ENCODE measurements at places on chromosomes 5 and 9.
A peak's percentile ranks its signal among the peaks of the same experiment; 100 is the strongest.

DNA sequence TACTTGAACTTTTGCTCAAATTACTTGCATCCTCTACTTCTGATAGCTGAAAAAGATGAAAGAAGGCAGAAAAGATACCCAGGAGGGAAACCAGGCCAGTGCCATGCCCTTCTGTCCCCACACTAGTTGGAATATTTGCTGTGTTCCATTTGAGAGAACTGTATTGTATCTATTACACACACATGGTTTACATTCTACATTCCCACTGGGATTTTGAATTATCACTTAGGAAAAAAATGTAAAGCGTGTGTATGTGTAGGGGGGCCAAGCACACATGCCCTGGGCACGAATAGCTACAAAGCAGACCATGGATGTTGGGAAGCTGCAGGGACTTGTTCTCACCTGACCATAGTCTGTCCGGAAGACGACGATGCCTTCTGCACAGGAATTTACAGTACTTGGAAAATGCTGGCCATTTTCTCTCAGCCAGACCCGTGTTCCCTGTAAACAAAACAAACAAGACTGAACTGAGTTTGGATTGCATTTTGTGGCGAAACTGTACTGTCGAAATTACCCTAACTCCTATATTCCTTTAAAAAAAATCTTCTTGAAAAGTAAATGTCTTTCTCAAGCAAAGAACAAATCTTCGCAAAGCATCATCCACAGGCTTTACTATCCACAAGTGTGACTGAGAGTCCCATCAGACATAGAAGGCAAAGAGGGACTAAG lies 58.7 kb downstream of the MYO10 start:
- DNase-seq: no peak

DNA sequence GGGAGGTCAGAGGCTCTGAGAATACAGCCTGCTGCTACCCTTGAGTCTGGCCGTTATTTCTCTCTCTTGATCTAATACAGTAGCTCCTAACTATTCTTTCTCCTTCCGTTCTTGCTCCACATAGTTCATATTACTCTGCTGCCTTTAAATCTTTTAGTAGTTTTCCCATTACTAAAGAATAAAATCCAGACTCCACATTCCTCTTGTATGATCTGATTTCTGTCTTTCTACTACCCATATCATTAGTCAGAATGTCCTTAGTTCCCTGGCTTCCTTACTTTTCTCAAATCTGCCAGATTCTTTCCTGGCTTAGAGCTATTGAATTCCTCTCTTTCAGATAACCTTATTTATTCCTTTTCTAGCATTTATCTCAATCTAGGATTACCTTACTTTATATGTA lies 40.0 kb downstream of the MARCHF6 start:
- DNase-seq: no peak

- no peak for DNase-seq
Observed at GRCh38 chr5:130532786-130533185, 628.5 kb downstream of the CHSY3 start.

- DNase-seq: no peak
Observed at GRCh38 chr5:18944771-18945170, 1043.2 kb downstream of the CDH18 start.

DNA sequence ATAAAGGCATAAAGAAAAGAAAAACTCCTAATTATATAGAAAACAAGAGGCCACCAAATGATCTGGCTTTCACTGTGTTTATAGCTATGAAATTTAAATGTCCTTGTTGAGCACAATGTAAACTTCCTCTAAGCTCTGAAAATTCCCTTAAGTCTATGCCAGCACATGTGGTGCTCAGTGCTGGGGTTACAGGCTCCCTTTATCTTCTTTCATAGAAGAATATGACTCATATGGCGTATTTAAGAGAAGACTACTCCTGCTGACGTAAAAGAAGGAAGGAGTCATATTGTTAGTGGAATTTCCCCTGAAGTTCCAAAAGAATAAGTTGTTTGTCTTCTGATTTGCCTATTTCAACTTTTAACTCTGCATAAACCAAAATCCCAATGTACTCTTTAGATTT lies 30.4 kb downstream of the RNF145 start:
- peak; percentile 66 for DNase-seq

DNA sequence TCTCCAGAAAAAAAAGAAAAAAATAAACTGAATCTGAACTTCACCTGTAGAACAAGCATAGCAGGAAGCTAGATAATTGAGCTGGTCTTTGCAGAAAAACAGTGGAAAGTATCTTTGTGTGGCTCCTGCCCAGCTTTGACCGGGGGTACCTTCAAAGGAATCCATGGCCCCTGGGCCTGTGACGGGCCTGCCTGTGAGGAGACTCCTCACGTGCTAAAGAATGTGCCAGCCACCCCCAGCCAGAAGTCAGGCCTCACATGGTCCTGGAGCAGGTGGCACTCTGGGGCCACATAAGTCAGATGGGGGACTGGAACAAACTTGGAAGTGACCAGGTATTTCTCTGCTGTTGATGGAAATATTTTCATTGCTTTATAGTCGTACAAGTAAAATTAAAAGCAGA lies 4.1 kb downstream of the NDUFS6 start:
- no peak for DNase-seq

DNA sequence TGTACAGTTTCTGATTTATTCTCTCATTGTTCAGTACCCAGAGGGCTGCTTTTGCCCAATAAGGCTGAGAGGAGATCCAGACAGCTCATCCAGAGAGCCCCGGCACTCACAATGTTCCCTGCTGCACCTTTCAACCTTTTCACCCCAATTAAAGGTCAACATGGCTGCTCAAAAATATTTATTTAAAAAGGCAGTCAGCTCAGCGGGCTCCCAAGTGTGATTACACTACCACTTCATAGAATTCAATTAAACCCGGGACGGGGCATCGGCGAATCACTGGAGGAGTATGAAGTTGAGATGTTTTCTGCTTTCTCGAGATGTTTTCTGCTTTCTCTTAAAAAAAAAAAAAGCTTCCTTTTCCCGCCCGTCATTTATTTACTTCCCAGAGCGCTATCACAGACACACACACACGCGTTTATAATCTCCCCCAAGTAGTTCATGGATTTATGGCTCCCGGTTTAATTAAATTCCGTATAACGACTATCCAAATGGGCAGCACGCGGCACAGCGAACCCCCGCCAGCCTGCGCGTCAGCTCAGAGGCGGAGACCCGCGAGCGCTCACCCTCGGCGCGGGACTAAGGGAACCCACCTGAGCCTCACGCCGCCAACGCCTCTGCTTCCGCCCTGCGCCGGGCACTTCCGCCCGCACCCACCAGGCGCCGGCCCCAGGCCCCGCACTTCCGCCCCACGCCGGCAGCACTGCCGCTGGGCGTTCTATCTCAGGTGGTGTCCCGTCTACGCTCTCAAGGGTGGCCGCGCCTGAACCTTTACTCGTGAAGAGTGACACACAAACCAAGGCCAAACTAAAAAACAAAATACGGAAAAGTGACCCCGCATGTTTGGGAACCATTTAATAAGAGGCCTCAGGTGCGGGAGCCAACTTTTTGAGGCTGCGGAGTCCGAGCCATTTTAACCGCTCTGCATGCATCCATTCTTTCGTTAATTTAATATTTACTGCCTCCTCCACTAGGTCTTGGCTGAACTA lies at the start of gene C5orf63:
C5orf63 (minus strand) TSS at position 642 of the 986 bp plus-strand sequence. CDS start 14,507 bp downstream, outside the sequence.
- no peak for DNase-seq

Measured in RKO (cell line).